NCI-H345 (cell line): ENCODE measurements at places on chromosomes 7 and 10.

DNA sequence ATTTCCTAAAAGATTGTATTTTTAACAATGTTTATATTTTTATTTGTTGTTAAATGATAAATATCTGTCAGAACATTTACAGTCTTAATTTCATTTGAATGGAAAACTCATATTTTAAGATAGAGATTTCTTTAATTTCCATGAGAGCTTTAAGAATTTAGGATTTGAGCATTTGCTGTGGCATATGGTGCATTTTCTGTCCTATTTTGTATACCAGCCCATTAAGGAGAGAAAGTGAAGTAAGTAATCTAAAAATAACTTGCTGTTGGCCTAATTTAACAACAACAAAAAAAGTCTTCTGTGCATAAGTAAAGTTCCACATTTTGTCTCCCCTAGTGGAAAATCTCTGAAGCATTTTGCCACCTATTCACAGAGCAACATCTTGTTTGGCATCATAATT, 190.9 kb upstream of the PPP1R3A start:
- DNase-seq, result no peak

GRCh38 chr10:6400821-6401465, 179.1 kb downstream of the PRKCQ start:
- no peak for DNase-seq

GRCh38 chr7:95690367-95690947, 81.9 kb upstream of the DYNC1I1 start:
- DNase-seq, result peak; percentile 57

DNA sequence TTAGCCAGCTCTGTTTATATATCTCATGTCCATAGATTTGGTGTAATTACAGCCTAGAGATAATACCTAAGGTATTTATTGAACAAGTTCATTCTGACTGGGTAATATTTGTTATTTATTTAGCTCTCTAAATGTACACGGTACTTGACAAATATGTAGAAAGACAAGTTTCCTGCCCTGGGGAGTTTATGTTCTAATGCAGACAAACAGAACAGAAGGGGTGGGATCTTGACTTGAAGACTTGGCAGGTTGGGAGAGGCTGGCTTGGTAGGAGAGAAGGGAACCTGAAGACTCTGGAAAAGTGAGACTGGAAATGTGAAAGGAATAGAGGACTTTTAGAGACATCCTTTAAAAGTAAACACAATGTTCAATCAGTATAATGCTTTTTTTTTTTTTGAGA, 97.7 kb upstream of the CDK6 start:
- DNase-seq, result no peak

DNA sequence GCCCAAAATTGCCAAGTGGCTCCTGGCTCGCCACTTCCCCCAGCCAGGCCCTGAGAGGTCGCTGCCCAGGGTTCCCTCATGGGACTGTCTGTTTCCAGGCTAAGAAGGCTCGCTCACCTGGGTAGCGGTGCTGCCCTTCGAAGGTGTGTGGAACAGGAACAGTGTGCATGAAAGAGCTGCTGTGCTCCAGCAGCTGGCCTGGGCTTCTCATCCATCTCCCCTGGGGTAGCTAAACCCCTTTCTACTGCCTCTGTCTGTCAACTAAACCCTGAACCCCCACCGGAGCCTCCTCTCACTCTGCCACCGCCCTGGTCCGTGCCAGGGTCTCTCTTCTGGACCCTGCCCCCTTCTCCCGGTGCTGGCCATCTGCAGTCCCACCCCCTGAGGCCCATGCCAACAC, 152.9 kb downstream of the EBF3 start:
- DNase-seq, result no peak

GRCh38 chr7:356087-356486, 66.1 kb downstream of the FOXL3 start:
- no peak for DNase-seq

DNA sequence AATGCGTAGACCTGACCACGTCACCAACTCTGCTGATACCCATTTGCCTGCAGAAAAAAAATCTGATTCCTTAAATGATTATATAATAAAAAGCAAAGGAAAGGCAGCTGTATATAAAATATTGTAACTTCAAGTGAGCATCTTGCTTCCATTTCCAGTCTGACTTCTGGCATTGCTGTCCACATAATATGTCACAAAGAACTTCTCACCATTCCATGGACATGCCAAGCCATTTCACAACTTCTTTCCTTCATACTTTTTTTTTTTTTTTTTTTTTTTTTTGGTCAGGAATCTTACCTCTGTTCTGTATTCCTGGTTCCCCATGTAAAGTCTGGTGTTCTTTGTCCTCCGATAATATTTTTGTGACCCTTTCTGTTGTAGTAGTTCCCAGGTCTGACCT, 165.5 kb downstream of the SND1 start:
- no peak for DNase-seq
